DMS 273 treated with DMSO at 0.1 percent for 48 hours (cell line): ENCODE measurements at places on chromosomes 12 and 14.

DNA sequence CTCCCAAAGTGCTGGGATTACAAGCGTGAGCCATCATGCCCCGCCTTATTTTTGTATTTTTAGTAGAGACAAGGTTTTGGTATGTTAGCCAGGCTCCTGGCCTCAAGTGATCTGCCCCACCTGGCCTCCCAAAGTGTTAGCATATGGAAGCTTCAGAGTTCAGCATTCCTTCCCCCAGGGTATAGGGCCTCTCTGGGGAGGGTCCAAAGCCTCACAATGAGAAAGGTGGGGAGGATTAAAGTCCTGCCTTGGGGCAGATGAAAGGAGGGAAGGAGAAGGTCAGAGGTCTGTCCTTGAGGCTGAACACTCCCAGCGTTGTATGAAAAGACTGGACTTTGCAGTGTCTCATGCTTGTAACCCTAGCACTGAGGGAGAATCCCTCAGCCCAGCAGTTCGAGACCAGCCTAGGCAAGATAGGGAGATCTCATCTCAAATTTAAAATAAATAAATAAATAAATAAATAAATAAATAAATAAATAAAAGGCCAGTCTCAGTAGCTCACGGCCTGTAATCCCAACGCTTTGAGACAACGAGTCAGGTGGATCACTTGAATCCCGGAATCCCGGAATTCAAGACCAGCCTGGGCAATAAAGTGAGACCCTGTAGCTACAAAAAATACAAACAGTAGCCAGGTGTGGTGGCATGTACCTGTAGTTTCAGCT is 22.0 kb upstream of the RCOR1 start:
- no peak for DNase-seq

- no peak for DNase-seq
These were observed 19.6 kb downstream of the MTA1 start for GRCh38 chr14:105439179-105439578.

GRCh38 chr12:95126076-95126475 is 52.7 kb upstream of the NR2C1 start:
- DNase-seq = no peak

GRCh38 chr12:49790741-49791555 is 37.3 kb downstream of the NCKAP5L start:
- DNase-seq = no peak

DNA sequence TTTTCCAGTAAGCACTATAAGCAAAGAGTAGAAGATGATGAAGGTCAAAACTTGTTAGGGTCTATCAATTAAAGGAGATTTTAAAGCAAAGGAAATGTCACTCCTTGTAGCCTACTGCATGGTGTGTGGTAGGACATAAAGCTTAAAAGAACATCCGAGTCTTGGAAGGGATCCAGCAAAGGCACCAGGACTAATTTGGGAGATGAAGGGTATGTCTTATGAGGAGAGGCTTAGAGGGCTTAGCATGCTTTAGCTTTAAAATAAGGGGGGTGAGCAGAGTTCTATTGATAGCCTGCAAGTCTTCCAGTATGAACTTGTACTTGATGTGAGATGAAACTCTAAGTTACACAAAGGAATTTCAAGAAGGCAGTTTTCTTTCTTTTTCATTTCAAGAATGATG is 11.8 kb upstream of the MYBPC1 start:
- DNase-seq = no peak

GRCh38 chr14:51677266-51677665 is 25.6 kb downstream of the FRMD6 start:
- no peak for DNase-seq

DNA sequence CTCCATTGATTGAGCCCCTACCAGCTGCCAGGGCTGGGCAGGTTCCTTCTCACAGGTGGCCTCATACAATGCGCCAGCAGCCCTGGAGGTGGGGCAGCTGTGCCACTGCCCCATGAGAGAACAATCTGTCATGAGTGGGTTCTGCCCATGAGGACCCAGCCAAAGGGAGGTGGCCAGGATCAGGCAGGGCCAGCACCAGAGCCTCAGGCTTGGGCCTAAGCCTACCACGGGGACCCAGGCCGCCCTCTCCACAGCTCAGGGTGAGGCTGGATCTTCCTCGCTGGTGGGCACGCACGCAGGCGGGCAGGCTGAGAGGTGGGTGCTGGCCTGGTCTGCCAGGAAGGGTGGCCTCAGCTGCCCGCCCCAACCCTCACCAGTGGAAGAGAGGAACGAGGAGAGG is 110.7 kb downstream of the KIF26A start:
- no peak for DNase-seq

GRCh38 chr14:83017296-83017695 is 1483.6 kb upstream of the SEL1L start:
- no peak for DNase-seq

DNA sequence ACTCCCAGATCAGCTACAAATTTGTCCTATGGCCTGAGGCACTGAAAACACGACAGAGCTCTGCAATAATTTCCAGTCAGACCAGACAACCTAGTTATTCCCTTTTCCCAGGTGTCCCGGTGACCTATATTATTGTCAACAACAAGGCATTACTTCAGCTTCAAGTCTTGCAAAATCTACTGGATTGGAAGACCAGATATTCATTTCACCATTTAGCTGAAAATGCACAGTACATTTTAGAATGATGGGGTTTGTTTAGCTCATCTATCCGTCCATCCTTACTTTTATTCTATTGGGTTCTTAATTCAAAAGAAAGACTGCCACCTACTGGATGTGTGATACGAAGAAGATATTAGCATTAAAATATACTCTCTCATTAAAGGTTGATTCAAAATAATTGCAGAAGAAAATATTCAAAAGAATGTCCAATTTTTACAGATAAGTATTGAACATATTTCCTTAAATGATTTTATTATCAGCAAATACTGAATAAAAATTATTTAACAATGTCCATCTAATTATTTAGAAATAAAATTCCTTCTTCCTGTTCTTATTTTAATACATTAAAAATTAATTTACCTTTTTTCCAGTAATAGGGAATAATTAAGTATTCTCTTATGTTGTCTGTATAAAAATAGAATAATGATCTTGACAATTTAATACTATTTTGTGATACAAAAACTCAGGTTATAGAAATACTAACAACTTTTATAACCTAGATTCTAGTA is 244.9 kb upstream of the LRIG3 start:
- DNase-seq = no peak

- DNase-seq = peak; percentile 21
These were observed 1.8 kb downstream of the AHNAK2 start for GRCh38 chr14:104976198-104977007.

DNA sequence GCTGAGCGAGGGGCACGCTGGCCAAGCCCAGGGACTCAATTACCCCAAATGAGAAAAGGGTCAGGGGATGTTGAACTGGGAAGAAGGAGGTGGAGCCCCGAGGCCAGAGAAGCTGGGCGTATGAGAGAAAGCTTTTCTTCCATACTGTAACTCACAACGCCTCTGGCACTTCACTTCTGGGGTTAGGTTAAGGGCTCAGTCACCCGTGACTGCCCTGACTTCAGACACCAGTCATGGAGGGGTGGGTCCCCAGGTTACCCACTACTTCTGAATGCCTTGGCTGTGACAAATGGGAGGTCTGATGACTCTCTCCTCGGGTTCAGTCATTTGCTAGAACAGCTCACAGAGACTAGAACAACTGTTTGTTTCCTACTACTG is 5.5 kb upstream of the GPR132 start:
- no peak for DNase-seq

- DNase-seq = no peak
These were observed 551.2 kb upstream of the SEL1L start for GRCh38 chr14:82084813-82085212.
